ENCODE measurements at places on chromosomes 7 and 10. TPM values are rescaled to one million over a fixed set of nuclear protein-coding genes. Genes with fewer than 3 reads are reported as not detected.

GRCh38 chr7:108441392-108441955 lies 14.8 kb downstream of the NRCAM start:
- no peak for DNase-seq

DNA sequence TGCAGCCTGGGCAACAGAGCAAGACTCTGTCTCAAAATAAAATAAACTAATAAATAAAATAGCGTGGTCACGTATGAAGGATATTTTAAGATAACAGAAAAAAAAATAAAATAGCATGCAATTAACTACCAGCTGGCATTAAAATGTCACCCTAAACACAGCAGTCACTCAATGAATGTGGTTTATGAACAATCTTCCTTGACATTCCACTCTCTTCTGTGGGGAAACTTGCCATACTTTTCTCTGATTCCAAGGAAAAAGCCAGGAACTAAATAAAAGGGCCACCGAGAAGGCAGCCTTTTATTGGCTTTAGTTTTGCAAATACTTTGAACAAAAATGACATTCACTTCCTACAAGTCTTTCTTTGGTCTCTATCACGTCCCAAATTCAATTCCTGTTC lies 266.6 kb downstream of the PARD3 start:
- DNase-seq: no peak

DNA sequence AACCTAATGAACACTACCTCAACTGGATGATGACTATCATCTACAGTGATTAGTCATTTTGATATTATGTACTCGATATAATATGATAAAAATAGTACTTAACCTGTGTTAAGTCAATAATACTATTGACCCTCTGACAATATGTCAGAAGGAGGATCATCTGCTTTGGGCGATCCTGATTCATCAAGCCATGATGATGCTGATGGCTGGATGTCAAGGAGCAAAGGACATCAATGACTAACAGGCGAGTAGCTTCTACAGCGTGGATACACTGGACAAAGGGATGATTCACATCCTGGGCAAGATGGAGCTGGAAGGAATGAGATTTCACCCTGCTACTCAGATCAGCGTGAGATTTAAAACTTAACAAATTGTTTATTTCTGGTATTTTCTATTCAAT lies 94.4 kb upstream of the SKAP2 start:
- DNase-seq: peak; percentile 94

DNA sequence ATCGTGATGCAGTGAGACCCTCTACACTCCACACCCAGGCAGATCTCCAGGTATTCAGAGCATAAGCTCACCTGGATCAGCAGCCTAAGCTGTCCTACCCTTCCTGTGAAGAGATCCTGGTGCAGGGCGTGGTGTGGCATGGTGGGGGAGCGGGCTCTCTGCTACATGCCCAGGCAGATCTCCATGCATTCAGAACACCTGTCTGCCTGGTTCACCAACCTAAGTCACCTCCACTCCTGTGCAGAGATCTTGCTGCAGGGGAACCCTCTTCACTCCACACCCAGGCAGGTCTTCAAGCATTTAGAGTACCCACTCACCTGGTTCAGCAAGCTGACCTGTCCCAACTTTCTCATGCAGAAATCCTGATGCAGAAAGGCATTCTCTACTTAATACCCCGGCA lies 394.4 kb upstream of the SEMA3A start:
- no peak for DNase-seq

Gene INMT
- 1.7 TPM for total RNA-seq

Data from IMR-90 (cell line).